NCI-H1092 (cell line): ENCODE measurements at places on chromosomes 7 and 10.

- DNase-seq: no peak
Measured at GRCh38 chr7:47648275-47648925, 66.5 kb upstream of the TNS3 start.

- DNase-seq: no peak
Measured at GRCh38 chr10:62175251-62175650, 93.4 kb downstream of the RTKN2 start.

DNA sequence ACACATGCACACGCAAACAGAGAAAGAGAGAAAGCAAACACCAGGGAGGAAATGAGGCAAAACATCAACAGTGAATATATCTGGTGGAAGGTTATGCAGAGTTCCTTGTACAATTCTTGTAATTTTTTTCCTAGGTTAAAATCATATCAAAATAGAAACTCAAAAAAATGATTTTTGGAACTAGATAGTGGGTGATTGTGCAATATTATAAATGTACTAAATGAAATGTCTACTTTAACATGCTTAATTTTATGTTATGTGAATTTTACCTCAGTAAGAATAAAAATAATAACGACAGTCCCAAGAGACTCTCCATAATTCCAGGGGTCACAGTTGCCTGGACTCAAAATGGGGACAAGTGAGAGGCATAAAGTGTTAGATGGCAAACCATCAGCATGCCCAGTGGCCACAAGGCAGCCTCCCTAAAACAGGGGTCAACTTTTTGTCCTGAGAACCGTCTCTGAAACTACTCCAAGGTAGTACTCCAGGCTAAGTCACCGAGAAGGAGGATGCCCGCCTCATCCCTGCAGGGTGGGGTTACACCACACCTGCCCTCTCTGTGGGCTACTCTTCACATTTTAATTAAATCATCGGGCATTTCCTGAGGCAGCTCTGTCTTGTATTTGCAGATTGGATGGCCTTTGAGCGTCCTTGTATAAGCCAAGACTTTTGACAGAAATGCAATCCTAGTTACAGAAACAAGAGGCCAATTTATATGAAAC is 267.7 kb downstream of the ELMO1 start:
- no peak for DNase-seq

DNA sequence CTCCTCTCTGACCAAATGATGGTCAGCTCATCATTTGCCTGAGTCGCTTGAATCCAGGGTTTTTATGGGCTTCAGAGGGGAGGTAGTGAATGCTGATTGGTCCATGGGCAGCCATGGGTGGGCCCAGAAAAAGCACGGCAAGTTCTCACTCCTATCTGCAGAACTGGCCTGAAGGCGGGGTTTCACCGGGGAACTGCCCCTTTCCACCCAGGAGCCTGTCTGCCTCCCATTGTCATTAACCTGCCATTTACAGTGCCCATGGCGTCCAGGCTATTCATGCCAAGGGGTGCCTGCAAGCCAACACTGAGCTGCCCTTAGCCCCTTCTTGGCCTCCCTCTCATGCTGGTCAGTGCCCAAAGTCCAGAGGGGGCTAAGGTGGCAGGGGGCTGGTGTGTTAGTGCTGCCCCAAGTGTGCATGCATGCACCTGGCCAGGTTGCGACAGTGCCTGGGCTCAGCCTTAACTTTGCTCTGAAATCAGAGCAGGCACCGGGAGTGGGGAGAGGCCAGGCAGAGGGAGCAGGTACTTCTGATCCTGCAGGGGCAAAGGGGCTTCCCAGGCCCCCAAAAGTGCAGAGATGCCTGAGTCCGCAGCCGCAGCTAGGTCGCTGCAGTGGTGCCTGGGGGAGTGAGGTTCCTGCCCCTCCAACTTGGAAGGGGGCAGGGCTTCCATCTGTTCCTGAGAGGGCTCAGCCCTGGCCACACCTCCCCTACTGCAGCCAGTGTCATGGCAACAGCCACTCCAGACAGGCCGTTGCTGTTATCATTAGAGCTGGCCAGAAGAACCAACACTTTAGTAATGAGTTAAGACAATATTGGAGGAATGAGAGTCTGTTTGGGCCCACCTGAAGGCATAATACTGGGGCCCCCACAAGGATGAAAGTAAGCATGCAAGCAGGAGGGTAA is 561.6 kb downstream of the GRM8 start:
- no peak for DNase-seq

DNA sequence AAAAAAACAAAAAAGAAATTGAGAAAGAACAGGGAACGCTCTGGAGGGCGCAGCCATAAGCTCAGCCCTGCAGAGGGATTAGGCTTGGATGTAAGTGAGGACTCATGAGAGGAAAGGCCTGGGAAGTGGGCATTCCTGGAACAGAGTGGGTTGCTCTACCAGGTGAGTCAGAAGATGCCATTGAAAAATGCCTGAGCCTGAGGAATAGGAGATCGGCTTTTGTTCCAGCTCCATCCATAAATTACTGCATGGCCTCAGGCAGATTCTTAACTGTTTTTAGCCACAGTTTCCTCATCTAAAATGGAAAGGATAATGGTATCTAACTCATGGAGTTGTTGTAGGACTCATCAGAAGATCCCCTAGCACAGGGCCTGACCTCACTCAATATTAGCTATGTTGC is 1.1 kb upstream of the RGR start:
- no peak for DNase-seq

GRCh38 chr10:107614939-107615685 is 450.6 kb upstream of the SORCS1 start:
- DNase-seq: no peak

DNA sequence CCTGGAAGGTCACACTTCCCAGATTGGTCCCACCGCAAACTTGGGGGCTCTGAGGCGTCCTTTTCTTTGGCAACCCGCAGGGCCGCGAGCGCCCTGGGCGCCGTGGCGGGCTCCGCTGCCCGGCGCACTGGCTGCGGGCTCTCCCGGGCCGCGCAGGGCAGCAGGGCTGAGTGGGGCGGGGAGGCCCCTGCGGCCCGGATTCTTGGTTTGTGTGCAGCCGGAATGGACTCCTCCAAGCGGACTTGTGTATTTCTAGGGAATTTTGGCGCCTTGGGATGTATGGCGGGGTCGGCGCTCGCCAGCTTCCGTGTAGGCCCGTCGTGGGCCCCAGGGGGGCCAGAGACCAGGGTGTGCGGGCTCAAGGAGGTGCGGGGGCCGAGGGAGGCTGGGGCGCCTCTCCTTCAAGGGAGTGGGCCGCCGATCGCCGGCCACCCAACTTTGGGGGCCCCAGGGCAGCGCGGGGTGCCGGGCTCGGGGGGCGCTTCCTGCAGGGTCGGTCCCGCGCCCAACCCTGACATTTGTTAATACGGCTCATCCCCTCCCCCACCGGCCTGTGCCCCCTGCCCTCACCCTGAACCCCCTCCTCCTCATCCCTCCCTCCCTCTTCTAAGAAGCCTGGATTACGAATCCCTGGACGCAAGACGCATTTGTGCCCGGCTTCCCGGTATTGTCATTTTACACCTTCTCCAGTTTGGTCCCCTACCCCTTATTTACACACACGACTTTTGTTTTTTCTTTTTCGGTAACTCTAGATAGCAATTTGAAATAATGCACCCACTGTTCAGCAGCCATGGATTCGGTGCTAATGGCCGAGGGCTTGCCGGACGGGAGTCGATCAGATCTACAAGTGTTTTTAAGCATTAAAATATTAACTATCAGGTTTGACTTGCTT is 2.5 kb downstream of the TCF7L2 start:
- DNase-seq: no peak

DNA sequence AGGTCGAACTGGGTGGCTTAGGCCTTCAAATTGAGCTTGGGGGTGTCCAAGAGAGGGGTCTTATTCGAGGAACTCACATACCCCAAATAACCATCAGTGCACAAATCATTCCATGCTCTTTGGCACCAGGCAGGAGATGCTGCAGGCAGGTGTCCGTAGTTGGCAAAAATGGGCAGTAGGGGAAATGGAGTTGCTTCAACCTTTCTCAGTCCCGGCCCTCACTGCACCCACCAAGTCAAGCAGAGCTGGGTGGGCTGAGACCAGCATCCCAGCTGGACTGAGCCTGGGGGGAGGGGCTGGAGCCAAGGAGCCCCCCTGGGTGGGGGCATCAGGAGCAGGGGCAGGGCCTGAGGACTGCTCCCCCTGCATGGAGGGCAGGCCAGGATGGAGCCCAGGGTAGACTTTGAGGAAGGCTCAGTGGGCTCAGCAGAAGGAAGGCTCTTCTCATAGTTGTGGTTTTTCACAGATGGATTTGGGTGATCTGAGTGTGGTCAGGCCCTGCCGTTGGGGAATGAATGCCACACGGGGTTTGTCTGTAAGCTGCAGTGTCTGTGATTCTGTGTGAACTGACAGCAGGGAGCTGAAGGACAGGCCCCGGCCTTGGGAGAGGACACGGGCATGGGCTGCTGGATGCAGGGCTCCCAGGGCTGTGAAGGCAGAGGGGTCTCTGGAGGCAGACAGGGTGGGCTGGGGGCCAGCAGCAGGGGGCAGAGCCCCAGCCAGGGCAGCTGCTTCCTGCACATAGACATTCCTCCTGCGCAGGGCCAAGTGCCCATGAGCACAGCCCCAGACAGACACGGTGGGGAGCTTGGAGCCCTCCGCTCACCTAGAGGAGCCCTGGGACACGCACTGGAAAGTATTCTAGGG is 144.5 kb downstream of the ADCY1 start:
- DNase-seq: no peak

DNA sequence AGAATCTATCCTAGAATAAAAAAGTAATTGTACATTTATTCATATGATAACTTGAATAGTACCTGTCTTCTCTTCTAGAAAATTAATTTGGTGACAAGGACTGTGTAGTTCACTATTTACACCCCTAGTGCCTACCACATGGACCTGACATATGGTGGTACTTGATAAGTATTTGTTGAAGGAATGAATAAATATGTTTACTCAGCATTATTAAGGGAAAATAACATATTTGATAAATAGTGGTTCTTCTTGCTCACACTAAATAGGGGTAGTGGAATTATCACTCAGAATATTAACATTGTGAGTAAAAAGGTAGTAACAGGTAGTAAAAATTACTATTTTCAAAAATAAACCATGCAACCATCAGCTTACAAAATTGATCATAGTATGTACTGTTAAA is 2.8 kb downstream of the SHTN1 start:
- DNase-seq: no peak

DNA sequence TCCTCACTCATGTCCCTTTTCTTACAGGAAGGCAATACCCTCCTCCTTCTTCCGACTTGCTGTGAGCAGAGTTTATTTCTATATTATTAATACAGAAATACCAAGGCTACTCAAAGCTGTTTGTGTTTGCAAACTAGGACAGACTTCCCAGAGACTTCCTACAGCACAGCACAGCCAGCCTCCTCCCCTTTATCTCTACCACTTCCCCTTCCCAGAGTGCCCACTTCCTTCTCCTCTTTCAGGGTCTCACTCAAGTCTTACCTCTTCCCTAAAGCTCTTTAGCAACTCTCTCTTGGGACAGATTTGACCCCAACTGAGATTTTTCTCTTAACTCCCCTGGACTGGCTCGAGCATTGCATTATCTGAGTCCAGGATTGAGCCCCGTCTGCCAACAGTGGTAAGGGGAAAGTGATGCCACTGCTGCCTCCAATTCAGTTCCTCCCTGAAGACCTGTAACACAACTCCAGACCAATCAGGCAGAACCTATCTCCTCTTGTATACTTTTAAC is 5.5 kb upstream of the LRGUK start:
- no peak for DNase-seq

DNA sequence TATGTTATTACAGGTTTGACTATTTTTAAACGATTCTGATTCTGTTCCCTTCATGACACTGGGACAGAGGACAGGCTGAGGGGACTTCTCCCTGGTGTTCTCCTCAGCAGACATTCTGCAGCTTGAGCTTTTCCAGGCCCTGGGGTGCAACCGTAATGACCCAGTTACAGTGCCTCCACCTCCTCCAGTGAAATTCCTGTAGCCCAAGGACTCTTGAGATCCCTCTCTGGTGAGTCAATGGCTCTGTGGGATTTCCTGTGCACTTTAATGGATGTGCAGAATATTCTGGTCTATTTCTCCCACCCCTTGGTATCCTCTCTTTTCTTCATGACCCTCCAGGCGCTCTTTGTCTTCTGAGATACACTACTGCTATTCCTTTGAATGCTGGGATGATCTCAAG is 319.3 kb downstream of the INHBA start:
- no peak for DNase-seq

DNA sequence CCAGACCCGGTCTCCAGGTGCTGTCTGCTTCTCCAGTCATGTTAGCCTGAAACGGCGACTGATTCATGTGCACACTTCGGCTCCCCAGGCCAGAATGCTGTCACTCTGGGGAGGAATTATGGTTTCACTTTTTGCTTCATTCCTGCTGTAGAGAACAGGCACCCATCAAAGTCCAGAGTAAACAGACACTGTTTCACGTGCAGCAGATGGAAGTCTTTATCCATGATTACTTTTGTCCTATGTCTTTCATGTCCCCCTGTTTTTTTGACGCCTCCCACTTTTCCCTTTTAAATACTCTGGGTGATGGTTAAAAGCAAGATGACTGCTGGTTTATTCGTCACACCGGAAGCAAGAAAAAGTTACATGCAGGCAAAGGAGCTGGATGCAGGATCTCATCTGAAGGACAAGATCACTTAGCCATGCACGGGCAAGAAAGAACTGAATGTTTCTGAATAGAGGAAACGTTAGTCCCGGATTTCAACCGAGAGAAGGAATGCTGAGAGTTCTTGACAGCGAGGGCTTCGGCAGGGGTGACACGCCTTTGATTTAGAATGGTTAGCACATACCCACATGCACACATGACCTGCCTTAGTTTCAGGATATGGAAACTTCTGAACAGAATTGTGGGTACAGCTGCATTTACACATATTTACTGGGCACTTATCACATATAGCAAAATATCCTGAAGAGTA is 250.0 kb upstream of the KLF6 start:
- DNase-seq: no peak

GRCh38 chr10:132664407-132664806 is 121.5 kb downstream of the NKX6-2 start:
- DNase-seq: no peak

DNA sequence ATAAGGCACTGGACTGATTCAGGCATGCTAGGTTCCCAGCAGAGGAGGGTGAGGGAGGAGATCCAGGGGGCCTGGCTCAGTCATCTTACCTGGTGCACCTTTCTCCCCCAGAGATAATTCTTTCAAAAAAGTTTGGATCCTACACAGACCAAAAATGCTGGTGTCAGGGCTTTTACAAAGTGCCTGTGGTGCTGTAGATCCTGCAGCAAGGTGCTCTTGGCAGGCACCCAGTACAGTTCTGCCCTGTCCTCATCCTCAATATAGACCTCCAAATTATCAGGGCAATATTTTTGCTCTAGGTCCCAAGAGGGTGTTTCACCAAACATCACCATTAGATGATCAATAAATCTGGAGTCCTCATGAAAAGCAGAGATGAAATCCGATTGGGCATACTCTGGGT is 78.5 kb upstream of the IGFBP3 start:
- DNase-seq: no peak

DNA sequence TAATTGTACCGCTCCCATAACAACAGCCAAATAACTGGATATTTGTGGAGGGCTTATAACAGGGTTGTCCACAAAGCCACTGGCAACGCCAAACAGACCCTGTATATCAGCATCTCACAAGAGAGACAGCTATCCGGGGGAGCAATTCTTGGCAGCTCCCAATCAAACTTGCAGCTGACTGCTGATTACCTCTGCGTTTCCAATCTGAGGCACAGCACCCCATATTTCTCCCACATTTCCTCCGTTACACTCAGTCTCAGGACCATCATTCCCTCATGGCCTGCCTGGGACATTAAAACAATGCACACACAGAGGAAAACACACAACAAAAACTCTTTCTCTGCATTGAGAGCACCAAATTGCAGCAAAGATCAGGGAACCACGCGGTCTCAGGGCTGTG is 67.8 kb upstream of the SDK1 start:
- DNase-seq: no peak
